NCI-H2081 treated with DMSO at 0.1 percent for 48 hours (cell line): ENCODE measurements at places on chromosomes 16 and 17.

DNA sequence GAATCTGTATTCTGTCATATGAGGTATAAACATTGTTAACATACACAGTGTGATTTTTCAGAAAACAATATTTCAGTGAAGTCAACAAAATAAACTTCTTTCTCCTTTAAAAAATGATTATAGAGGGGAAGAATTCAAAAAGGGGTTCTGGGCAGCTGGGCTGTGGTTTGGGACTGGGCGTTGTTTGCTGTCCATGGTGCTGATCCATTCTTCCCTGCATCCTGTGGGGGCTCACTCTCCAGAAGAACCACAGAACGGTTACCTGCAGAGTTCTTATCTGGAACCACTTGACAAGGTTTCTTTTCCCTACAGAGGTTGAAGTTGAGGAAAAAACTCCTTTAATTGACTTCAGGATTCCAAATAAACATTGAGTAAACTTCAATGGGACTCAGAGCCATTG is 1091.0 kb downstream of the CDH8 start:
- no peak for DNase-seq

DNA sequence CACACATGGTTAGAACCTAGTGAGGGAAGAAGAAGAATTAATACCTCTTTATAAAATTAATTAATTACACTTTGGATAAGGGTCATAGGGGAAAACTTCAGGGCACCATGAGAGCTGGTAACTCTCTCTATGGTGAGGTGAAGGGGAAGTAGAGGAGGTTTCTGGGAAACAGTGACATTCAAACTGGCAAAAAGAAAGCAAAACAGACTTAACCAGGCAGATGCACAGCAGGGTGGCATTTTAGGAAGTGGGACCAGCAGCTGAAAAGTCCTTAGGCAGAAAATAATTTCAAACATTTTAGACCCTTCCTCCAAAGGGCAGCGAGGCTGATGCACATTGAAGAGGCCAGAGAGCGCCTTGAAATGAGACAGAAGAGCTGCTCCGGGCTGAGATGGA is 157.8 kb downstream of the CDH13 start:
- no peak for DNase-seq

- no peak for DNase-seq
Measured at GRCh38 chr16:2720064-2720457, at the start of gene PRSS27. TSS of gene PRSS27 (minus strand) at chr16:2720224. CDS start at chr16:2720160, 64 bp downstream.

GRCh38 chr16:56691885-56692284 is 9.6 kb downstream of the MT1X start:
- no peak for DNase-seq

DNA sequence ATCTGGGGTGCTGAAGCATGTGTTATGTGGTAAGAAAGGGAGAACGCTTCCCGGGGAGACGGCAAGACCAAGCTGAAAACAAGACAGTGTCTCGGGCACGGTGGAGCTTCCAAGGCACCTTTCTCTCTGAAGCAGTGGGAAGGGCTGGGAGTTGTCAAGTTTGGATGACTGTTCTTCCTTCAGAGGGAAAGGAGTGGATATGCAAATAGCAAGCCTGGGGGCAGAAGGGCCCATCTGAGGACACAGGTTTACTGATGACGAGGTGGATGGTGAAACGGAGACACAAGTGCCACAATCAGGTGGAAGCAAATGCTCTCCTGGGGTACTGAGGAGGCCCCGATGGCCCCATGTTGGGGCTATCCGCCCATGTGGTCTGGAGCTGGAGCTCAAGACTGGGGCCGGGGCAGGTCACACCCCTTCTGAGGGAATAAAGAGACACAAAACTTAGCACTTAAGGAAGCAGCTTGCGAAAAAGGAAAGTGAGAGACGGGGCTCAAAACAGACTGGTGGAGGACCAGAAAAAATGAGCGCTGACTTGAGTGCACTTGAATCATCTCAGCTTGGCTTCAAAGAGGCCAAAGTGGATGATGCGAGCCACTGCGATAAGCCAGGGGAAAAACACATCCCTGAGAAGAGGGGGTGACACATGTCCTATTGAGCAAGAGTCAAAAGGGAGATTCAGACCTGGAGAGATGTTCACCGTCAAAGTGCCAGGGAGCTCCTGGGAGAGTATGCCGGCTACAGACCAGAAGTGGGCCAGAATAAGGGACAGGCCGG is 34.8 kb upstream of the MTSS2 start:
- DNase-seq: no peak

- no peak for DNase-seq
Measured at GRCh38 chr17:7019839-7020519, 2.9 kb upstream of the BCL6B start.

DNA sequence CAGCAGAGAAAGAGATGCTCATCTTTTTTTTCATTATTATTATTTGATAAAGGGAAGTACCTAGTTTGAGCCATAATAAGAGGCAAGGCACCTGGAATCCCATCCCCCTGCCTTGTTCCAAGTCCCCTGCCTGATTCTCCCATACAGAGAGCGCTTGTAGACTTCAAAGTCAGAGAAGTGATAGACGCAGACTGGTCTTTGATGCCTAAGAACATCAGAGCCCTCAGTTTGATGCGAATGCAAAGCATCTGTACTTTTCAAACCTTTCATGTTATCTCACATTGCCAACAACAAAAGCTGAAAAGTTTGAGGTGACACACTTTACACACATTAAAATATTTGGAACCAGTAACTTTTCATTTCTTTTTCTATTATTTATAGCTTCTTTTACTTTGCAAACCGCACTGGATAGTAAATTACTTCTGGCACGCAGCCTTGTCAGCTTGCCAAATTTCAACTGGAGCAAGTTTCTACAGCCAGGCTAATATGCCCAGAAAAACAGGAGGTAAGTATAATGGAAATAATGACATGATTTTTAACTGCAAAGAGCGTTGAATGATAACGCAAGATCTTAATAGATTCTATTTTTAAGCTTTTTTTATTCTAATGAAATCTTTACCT is 5.9 kb upstream of the UTP6 start:
- DNase-seq: no peak

DNA sequence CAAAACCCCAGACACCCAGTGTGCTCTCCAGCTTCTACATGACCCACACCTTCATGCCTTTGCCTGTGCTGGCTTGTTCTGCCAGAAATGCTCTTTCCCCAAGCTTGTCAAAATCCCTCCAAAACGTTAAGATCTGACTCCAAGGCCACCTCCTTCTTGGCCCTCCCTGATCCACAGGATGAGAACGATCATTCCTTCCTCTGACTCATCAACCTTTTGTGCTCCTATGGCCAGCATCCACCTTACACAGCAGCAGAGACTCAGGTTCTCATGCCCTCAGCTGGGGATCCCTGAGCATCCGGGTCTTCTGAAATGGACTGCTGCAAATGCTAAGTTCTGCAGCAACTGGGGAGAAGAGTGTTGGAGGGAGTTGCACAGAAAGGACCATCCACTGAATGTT is 2.9 kb downstream of the ZBTB4 start:
- no peak for DNase-seq

DNA sequence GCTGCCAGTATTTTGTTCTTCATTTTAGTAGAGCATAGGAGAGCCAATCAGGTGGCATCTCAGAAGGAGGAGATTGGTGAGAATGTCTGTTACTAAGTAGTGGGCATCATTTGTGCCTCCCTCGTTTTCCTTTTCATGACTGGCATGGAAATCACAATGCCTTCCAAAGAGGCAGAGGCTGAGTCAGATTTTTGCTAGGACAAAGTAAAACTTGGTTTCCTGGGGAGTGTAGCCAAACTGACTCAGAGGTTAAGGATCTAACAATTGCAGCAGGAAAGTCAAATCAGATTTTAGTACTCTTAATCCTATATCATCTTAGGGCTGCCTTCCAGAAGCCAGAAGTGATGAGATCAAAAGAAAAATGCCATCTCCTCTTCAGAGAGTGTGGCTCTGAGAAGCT is 138.7 kb downstream of the ANKFN1 start:
- DNase-seq: no peak

- DNase-seq: no peak
Measured at GRCh38 chr17:77320044-77320440, 179.3 kb downstream of the SEC14L1 start.

DNA sequence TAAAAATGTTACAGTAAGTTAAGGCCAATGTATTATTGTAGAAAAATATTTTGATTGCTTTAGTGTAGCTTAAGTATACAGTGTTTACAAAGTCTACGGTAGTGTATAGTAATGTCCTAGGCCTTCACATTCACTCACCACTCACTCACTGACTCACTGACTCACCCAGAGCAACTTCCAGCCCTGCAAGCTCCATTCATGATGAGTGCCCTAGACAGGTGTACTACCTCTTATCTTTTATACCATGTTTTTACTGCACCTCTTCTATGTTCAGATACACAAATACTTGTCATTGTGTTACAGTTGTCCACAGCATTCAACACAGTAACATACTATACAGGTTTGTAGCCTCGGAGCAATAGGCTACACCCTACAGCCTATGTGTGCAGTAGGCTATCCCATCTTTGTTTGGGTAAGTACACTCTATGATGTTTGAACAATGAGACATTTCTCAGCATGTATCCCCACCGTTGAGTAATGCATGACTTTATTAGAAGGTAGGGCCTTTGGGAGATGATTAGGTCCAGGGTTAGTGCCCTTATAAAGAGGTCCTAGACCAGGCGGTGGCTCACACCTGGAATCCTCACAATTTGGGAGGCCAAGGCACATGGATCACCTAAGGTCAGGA is 117.8 kb downstream of the SLC39A11 start:
- DNase-seq: no peak

- DNase-seq: no peak
Measured at GRCh38 chr16:87661561-87661960, 59.3 kb downstream of the JPH3 start.

GRCh38 chr16:15691046-15691445 is 41.0 kb downstream of the NDE1 start:
- DNase-seq: no peak

DNA sequence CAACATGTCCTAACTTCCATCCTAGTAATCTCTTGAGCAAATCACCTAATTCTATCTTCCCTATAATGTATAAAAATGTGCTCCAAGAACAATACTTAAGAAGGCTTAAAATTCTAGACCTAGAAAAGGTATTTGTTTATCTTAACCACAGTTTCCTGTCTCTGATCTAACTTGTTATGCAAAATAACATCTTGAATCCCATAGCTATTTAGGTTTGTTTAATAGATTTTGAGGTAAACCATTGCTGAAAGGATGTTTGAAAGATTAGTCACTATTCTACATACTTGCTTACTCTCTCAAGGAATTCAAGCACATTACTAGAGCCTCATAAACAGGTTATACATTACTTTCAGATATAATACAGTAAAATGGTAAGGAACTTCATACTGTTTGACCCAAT is 13.0 kb downstream of the CA10 start:
- DNase-seq: no peak

DNA sequence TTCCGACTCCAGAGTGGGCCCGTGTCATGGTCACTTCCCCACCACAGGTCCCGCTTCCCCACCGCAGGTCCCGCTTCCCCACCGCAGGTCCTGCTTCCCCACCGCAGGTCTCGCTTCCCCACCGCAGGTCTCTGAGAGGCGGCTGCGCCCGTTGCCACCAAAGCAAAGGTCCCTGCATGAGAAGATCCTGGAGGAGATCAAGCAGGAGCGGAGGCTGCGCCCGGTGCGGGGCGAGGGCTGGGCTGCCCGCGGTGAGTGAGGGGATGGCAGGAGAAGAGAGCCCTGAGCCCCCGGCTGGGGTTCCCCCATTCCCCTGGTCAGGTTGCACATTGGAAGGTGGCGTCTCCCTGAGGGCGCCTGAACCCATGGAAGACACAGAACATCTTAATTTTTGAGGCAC is 17.4 kb upstream of the TCF25 start:
- DNase-seq: no peak

GRCh38 chr16:52265446-52265861 is 281.5 kb downstream of the TOX3 start:
- DNase-seq: no peak

DNA sequence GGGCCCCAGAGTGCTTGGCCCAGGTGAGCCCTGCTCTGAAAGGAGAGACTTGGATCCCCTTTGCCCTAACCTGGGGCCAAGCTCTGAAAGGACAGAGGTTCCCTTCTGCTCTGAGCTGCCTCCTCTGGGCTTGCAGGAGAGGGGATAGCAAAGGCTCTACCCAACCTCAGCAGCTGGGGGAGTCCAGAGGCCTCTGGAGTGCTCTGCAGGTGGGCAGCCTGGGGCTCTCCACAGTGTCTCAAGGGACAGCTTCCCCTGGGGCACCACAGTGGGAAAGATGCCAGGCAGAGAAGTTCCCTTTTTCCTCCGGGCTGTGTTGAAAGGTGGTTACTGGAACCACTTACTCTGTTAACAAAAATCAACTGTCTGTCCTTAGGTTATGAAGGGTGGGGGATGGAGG is 48.2 kb upstream of the MGAT5B start:
- peak; percentile 73 for DNase-seq

GRCh38 chr16:57262841-57263540 is 17.9 kb downstream of the ARL2BP start:
- DNase-seq: no peak

GRCh38 chr16:30874821-30875717 is 18.8 kb downstream of the BCL7C start:
- peak; percentile 29 for DNase-seq

GRCh38 chr17:8001976-8002720 is at the start of gene GUCY2D:
TSS of gene GUCY2D (plus strand) at chr17:8002615. CDS start at chr17:8003048, 433 bp downstream.
- DNase-seq: no peak

DNA sequence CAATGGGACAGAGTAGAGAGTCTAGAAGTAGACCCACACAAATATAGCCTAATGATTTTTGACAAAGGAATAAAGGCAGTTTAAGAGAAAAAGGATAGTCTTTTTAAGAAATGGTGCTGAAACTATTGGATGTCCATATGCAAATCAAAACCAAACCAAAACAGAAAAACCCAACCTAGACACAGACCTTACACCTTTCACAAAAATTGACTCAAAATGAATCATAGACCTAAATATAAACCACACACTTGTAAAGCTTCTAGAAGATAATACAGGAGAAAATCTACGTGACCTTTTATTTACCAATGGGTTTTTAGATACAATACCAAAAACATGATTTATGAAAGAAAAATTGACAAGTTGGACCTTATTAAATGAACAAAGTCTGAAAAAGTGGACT is 66.4 kb upstream of the MPHOSPH6 start:
- DNase-seq: no peak

DNA sequence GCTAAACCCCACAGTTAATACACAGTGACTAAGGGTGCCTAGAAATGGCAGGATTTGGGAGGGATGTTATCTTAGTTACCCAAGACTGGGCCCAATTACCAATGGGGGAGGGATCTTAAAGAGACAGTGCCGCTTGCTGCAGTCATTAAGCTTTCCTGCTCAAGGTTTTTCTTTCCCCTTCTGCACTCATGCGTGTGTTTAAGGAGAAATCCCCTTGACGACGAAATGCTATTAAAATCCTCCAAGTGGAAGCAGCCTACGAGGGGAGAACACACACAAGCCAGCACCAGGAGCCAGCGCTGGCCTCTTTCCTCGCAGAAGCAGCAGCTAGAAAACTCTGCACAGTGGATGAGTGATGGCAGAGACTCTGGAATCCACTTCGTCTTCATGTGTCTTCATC is 22.0 kb downstream of the SALL1 start:
- DNase-seq: no peak

- DNase-seq: no peak
Measured at GRCh38 chr16:72894293-72895151, 153.4 kb downstream of the ZFHX3 start.
